ENCODE measurements at places on chromosomes 16 and 17.

- no peak for DNase-seq
Measured at GRCh38 chr17:61005358-61005757, 327.7 kb downstream of the BCAS3 start.

DNA sequence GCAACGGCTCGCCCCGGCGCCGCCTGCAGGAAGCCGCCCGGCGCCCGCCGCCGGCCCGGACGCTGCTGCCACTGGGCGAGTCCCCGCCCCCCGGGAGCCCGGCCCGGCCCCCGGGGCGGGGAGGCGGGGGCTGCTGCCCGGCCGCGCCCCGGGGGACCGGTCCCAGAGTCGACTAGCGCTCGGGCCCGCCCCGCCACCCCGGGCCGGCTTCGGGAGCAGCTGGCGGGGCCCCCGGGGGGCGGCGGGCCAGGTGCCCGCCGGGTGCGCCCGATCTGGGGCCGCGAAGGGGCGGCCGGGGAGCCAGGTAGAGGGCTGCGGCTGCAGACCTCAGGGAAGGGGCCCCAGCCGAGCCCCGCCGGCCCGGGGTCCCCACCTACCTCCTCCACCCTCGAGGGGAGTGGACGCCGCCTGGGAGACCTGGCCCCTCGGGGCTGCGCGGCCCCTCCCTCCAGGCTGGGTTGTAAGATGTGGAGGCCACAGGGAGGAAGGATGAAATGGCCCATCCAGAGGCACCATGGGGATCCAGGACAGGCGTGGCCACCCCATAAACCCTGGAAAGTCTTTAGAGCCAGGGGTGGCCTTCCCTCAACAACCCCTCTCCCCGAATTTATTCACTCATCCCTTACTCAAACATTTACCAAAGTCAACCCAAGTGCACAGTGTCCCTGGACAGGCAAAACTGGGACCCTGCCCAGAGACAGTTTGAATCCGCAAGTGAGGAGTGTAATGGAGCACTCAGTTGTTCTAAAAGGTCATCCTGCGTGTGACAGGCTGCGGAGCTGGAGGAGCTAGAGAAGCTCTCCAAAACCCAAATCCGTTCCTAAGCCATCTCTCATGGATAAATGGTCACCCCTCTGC, at the start of gene CDYL2:
TSS of gene CDYL2 (minus strand) at position 73 of the 858 bp plus-strand sequence. CDS start 425 bp downstream, outside the sequence.
- peak; percentile 72 for DNase-seq

DNA sequence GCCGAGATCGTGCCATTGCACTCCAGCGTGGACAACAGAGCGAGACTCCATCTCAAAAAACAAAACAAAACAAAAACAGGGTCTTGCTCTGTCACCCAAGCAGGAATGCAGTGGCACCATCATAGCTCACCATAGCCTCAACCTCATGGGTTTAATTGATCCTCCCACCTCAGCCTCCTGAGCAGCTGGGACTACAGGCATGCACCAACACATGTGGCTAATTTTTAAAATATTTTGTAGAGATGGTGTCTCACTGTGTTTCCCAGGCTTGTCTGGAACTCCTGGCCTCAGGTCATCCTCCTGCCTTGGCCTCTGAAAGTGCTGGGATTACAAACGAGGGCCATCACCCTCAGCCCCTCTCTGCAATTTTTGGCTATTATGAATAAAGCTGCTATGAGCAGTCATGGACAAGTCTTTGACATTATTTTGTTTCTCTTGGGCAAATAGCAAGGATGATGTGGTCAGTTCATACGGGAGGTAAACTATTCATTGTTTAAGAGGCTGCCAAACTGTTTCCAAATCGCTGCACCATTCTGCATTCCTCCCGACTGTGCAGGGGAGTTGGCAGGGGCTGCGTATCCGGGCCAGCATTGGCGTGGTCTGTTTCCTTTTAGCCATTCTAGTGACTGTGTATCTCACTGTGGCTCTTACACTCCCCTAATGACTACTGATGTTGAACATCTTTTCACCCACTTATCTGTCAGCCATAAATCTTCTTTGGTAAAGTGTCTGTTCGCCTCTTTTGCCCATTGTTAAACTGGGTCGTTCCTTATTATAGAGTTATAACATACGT, 21.1 kb downstream of the EIF4A3 start:
- no peak for DNase-seq

DNA sequence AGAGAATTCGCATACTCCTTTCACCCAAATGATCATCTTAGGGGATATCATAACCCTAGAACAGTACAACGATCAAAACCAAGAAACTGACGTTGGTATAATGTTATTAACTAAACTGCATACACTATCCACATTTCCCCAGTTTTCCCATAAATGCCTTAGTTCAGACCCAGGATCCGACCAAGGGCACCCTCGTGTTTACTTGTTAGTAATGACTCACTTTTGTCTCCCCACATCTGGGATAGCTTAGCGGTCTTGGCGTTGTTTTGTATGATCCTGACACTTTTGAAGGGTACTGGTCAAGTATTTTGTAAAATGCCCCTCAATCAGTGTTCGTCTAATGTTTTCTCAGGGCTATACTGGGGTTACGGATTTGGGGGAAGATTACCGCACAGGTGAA, 8.0 kb downstream of the HS3ST3A1 start:
- no peak for DNase-seq

GRCh38 chr16:14658063-14658462, 25.3 kb downstream of the BFAR start:
- no peak for DNase-seq

GRCh38 chr16:13377143-13377542, 475.7 kb downstream of the SHISA9 start:
- DNase-seq, result no peak

GRCh38 chr17:71224824-71225575, 895.8 kb upstream of the SOX9 start:
- no peak for DNase-seq

GRCh38 chr17:69096541-69096940, 35.8 kb upstream of the ABCA9 start:
- DNase-seq, result no peak

DNA sequence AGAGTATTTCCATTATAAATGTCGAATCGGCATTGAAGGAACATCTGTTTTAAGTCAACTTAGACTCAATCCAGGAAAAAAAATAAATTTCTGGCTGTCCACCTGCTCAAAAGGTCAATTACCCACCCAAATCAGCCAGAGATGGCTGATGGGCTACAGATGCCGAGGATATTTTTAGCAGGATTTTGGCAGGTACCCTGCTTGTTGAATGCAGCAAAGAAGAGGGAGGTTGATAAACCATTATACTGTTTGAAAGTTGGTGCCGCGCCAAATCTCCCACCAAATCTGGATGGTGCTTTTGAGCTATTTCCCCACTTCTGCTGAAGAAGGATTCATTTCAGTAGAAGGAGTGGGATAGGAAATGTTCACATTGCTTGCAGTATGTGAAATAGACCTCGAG, 537.7 kb downstream of the MAF start:
- no peak for DNase-seq

GRCh38 chr16:53737552-53737951, 33.6 kb downstream of the FTO start:
- no peak for DNase-seq

DNA sequence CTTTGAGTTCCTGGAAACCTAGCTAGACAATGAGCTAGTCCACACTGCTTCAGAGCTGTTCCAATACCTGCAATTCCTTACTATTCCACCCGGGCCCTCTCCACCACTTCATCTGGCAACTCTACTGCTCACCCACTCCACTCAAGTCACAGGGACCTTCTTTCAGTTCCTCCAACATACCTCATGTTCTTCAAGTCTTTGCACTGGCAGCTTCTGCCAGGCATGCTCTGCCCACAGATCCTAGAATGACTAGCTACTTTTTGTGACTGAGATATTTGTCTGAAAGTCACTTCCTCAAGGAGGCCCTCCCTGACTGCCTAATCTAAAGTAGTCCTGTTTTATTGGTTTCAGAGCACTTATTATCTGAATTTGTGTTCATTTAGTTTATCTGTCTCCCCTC, 86.4 kb downstream of the TEX14 start:
- DNase-seq, result peak; percentile 74

DNA sequence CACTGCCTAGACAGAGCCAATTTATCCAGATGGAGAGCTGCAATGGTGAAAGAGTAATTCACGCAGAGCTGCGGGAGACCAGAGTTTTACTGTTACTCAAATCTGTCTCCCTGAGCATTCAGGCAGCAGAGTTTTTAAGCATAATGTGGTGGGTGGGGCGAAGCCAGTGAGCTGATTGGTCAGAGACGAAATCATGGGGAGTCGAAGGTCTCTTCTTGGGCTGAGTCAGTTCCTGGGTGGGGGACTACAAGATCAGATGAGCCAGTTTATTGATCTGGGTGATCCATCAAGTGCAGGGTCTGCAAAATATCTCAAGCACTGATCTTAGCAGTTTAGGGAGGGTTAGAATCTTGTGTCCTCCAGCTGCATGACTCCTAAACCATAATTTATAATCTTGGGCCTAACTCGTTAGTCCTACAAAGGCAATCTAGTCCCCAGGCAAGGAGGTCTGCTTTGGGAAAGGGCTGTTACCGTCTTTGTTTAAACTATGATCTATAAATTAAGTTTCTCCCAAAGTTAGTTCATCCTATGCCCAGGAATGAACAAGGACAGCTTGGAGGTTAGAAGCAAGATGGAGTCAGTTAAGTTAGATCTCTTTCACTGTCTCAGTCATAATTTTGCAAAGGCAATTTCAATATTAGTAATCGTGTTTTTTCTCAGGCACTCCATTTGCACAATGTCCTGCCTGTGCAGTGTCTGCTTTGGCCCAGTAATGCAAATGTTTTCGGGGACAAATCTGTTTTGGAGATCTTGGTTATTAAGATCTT, 27.0 kb downstream of the PIGL start:
- peak; percentile 75 for DNase-seq

DNA sequence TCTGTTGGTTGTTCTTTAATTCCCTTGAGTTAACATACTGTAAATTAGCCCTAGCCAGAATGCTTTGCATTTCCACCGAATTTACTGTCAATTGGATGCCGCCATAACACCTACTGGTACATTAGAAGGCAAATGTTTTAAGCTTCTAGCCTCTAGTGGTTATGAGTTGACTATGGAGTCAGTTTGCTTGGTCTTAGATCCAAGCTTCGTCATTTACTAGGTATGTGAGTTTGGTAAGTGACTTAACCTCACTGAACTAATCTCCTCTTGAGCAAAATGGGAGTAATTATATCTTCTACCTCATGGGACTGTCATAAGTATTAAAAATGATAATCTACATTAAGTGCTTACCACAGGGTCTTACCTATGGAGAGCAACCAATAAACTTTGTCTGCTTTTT, 20.4 kb upstream of the CDH11 start:
- no peak for DNase-seq

- no peak for DNase-seq
Measured at GRCh38 chr17:7824021-7824924, 9.7 kb upstream of the KDM6B start.

DNA sequence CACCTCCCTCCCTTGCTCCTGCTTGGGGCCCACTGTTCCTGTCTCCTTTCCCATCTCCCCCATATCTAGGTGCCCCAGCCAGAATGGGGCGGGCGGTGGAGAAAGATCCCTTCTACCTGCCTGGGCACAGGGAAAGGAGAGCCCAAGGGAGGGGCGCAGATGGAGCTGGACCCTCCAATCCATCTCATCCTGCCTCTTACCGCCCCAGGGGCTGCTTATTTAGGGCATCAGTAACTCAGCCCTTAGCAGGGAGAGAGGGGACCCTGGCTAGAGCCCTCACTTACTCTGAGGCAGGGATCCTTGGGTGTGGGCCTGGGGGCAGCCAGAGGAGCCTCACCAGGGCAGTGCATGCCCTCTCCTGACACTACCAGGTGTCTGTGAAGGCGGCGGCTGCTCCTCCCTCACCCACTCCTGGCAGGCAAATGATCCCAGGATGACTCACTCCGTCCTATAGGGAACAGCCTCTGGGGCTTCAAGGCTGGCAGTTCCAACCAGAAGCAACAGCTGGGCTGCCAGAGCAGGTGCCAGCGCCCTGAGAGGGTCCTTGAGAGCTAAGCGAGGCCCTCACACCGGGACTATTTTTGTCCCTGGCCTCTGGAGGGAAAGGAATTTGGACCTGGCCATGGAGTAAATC, 16.3 kb upstream of the BCAR1 start:
- DNase-seq, result no peak

GRCh38 chr17:148757-149156, 11.4 kb downstream of the SCGB1C2 start:
- DNase-seq, result no peak

- DNase-seq, result peak; percentile 52
Measured at GRCh38 chr17:35460354-35460851, 11.8 kb upstream of the SLFN13 start.

- DNase-seq, result no peak
Measured at GRCh38 chr16:10522966-10523365, 57.4 kb downstream of the EMP2 start.

GRCh38 chr17:27977751-27978688, 64.5 kb upstream of the NLK start:
- no peak for DNase-seq

- no peak for DNase-seq
Measured at GRCh38 chr16:3133844-3134243, 985 bp upstream of the ZNF213 start.

- DNase-seq, result no peak
Measured at GRCh38 chr17:80122926-80123505, 21.6 kb downstream of the GAA start.

DNA sequence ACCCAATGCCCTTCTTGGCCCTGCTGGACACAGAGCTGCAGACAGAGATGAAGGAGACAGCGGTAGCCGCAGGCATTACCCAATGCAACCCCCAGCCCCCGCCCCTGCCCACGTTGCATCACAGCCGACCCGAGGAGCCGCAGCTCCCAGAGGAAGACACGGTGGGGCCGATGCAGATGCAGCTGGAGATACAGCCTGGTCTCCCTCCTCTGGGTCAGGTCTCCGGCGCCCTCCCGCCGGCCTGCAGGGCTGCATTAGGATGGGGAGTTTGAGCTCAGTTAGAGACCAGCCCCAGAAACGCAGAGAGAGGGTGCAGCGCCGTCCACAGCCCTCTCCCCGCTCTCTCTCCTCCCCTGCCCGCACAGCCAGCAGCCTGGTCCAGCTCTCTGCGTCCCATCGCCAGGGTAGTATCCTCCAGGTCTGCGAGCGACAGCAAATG, 19.4 kb upstream of the UBE2I start:
- DNase-seq, result no peak

DNA sequence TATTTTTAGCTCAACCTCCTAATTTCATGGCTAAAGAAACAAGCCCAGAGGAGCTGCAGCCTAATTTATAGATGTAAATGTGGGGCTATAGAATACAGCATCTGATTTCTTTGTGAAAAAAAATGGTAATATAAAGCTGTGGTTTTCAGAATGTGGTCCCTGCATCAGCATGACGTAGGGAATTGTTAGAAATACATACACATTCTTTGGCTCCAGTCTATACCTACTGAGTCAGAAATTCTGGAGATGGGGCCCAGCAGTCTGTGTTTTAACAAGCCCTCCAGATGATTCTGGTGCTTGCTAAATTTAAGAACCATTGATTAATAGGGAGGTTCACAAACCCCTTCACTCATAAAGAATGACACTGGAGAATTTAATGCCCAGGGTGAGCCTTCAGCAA, 18.1 kb upstream of the MYH8 start:
- DNase-seq, result no peak

All from activated CD4-positive, alpha-beta T cell treated with anti-CD3 and anti-CD28 coated beads, Interleukin-2, Interleukin-6, amounts not matched to agents 100 ng/mL and 50 ng/mL, durations not matched to agents 16 hours and 8 hours (primary cell).